ENCODE measurements at places on chromosomes 16 and 17.

DNA sequence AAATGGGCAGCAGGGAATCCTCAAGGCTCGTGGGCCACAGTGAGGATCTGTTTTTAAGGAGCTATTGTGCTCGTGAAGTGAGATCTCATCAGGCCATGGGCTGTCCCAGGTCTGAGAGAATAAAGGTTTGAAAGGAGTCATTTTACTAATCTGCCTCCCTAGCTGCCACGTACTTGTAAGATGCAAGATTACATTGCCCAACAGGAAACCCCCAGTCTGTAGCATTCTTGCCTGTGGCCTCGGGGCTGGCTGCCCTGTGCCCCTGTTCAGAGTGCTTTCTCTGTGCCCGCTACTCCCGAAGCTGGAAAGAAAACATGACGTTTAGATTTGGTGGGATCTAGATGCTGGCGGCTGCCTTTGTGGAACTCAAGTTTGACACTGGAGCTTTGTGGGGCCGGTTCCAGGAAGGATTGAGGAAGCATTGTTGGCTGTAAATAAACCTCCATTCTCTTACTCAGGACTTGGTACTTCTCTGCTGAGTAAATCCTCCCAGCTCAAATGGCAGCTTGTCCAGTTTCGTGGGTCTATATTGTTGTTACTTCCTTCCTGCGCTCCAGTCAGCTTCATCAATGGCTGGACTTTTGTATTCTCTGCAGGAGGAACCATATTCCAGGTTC, 21.2 kb downstream of the SAP30BP start:
- DNase-seq = no peak

DNA sequence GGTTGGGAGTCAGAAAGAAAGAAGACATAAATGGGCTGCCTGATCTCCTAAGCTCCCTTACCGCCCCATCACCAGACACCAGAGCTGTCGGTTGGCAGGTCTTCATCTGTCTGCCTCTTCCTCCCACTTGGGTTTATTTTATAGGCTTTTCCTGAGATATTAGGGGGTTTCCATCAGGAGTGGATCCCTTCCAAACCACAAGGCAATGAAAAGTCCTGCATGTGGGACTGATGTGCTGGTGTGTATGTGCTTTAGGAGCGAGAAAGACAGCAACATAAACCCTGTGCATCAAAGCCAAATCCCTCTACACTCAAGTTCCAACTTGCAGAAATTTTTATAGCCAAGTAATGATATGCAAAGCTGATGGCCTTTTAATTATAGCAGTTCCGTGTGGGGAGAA, 389.5 kb downstream of the SLC39A11 start:
- no peak for DNase-seq

DNA sequence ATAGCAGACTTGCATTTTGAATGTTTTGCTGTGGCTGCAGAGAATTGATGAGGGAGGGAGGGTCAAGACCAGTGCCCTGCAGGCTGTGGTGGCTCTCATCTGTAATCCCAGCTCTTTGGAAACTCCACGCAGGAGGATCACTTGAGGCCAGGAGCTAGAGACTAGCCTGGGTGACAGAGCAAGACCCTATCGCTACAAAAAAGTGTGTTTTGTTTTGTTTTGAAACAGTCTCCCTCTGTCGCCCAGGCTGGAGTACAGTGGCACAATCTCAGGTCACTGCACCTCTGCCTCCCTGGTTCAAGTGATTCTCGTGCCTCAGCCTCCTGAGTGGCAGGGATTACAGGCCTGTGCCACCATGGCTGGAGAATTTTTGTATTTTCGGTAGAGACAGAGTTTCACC, 1.9 kb upstream of the UBE2G1 start:
- DNase-seq = no peak

DNA sequence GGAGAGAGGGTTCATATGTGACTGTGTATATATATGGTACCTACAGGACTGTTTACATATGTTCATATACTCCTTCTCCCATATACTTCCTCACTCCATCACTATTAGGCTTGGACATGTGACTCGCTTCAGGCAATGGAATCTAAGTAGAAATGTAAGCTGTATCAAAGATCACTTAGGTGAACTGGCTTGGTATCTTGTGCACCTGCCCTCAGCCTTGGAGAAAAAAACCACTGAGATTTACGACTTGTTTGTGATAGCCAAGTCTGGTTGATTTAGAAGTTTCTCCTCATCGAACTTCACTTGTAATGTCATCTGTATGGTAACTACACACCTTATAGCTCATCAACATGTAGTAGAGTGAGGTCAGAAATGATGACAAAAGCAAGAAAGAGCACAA, 59.9 kb downstream of the FBXL20 start:
- DNase-seq = no peak

GRCh38 chr17:32259586-32259985, 6.0 kb upstream of the RHBDL3 start:
- DNase-seq = no peak

- DNase-seq = no peak
Observed at GRCh38 chr17:40664582-40665333, at the start of gene KRT222. Gene KRT222, minus strand, starts transcription at chr17:40665177. Its CDS starts 78 bp downstream, at chr17:40665099.

DNA sequence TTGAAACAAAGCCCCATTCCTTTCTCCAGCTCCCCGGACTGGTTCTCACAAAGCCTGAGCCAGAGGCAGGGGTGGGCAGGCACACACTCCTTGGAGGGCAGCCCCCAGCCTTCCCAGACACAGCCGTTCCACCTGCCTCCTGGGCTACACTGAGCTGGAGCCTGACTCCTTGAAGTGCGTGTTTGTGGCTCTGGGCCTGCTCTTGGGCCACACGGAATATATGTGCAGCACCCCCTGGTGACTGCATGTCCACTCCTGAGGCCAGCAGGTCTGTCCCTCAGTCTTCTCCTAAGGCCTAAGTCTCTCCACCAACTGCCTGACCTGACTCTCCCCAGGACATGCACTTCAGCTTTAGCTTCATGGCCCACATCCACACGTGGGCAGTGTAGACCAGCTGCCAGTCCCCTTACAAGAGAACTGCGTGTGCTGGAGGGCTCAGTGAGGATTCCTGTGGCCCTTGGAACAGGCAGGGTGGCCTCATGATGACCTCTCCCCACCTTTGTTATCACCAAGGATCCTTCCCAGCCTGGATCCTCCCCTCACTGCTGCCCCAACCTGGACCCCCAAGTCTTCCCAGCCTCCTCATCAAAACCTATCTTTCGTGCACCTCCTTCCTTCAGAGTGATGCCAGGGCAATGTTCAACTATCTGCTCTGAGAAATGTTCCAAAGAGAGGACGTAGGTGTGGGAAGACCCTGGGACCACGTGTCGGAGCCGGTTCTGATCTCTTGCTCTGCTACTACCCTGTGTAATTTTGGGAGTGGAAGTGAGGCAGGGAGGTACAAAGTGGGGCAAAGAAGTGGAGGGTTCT, 12.4 kb upstream of the SLC6A2 start:
- no peak for DNase-seq

DNA sequence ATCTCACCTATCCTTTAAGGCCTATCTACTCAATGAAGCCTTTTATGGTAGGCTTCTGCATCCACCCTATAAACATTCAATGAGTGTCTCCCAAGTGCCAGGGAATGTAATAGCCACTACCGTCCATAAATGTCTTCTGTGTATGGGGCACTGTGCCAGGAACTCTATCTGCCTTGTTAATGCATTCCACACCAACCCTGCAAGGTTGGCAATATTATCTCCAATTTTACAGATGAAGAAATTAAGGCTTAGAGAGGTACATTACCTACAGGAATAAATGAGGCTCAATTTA, 20.0 kb downstream of the MAP3K14 start:
- DNase-seq = no peak

- DNase-seq = no peak
Observed at GRCh38 chr16:27052007-27052406, 14.7 kb upstream of the C16orf82 start.

- no peak for DNase-seq
Observed at GRCh38 chr17:16407911-16408588, 7.3 kb upstream of the TRPV2 start.

- DNase-seq = no peak
Observed at GRCh38 chr16:27699540-27699939, 149.6 kb downstream of the KATNIP start.

GRCh38 chr17:45808845-45809244, 24.7 kb downstream of the CRHR1 start:
- no peak for DNase-seq

- DNase-seq = no peak
Observed at GRCh38 chr17:49005140-49005539, 8.0 kb downstream of the IGF2BP1 start.

GRCh38 chr17:76388966-76389888, 4.8 kb downstream of the SPHK1 start:
- DNase-seq = no peak

DNA sequence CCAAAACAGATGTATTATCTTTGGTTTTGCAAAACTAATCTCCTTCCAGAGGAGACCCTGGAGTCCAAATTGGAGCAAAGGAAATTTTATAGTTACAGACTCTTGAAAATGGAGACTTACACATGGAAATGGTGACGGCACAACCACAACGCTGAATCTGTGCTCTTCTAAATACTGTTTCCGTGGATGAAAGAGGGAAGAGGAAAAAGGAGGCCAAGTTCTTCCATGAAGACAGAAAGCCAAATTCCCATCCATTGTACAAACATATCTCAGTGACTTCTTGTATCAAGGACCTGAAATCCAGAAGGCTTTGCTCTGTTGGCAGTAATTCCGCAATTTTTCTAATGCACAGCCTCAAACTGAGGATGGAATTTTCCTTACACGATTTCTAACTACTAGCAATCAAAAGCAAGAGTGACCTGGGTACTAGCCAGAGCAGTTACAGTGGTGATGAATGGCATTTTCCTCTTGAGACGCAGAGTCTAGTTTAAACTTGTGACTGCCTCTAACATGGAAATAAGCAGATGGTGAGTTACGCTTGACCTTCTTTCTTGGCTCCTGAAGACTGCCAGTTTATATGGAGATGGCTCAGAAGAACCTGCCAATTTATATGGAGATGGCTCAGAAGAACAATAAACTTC, 38.5 kb downstream of the VPS53 start:
- DNase-seq = no peak

GRCh38 chr16:65070831-65071432, 50.9 kb downstream of the CDH11 start:
- DNase-seq = no peak

DNA sequence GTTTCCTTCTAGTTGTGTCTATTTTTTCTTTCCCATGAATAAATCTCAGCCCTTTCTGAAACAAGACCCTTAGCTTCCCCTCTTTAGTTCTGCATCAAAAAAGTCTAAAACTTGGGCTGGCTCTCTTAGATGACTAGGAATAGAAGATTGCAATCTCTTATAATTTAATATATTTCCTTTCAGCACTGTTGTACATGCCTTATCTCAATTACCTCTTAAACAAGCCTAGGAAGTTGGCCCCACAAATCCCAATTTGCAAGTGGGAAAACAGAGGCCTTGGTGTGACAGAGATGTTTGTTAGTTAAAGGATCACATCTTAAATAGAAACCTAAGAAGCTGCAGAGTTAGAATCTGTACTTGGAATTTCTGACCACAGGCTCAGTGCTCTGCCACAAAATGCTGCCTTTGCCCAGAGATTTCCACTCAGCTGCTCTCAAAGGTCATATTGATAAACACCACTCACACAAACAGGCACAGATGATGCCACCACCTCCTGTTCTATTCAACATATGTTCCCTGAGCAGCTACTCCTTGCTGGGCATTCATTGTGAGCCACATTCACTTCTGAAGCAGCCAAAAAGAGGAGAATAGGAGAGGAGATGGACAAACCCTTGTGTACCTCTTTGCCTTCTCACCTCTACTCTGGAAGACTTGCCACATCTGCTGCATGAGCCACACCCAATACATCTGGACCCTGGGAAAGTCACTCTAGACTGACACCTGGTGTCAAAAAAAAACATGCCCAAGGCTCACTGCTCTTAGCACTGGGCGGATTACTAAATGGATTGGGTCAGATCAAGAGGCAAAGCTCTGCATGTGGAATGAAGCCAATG, 5.5 kb downstream of the CCDC182 start:
- no peak for DNase-seq

GRCh38 chr16:518858-519257, 8.7 kb upstream of the CAPN15 start:
- no peak for DNase-seq

DNA sequence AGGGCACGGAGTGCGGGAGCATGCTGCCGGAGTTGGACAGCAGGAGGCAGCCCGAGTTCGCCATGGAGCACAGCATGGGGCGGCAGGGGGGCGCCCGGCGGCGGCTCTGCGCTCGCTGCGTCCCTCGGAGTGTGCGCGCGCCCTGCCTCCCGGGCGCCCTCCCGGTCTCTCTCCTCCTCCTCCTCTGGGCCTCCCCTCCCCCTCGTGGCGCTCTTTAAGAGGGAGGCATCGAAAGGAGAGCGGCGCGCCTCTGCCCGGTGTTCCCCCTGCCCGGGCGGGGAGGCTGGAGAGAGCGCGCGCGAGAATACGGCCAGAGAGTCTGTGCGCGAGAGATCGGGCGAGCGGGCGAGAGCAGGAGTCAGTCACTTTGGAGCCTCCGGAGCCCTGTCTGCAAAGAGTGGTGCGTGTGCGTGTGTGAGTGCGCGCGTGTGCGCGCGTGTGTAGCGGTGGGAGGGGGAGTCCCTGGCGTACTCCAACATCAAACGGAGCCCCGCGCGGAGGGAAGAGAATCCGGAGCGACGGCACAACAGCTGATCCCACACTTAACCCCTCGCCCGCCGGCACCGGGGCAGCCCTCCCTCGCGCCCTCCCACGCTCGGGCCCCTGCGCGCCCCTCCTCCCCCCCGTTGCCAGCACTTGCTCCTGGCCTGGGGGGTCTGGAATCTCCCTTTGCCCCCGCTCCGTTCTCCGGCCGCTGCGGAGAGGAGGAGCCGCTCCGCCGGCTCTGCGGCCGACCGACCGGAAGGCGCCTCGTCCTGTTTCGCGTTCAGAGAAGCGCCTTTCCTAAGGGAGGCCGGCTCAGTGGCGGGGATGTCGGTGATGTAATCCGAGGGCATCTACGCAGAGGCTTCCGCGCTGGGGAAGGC, 108.9 kb downstream of the ENGASE start:
- no peak for DNase-seq

GRCh38 chr17:61097781-61098180, 301.9 kb upstream of the TBX2 start:
- DNase-seq = no peak

GRCh38 chr17:75637143-75637538, 3.9 kb downstream of the SMIM5 start:
- no peak for DNase-seq

- no peak for DNase-seq
Observed at GRCh38 chr17:73987845-73988509, 215.5 kb upstream of the RPL38 start.

GRCh38 chr17:73564843-73565242, 79.4 kb downstream of the SDK2 start:
- no peak for DNase-seq

GRCh38 chr16:78902321-78902720, 698.2 kb downstream of the MAF start:
- no peak for DNase-seq

GRCh38 chr17:27906226-27906580, 13.0 kb upstream of the LYRM9 start:
- no peak for DNase-seq

DNA sequence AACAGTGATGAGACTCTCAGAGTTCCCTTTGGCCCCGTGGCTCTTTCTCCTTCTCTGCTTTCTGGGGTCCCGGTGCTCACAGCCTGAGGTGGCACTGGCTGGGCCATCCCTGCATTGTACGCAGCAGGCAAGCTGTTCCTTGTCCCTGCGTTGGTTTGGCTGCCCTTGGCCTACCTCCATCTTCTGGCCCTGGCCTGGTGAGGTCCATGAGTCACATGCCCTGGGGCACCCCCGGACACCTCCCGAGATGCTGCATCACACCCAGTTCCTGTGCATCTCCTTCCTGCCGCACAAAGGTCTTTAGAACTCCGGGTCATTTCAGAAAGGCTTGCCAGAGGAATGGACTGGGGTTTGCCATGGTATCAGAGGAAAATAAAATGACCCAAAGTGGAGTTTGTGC, 9.5 kb downstream of the SULT1A2 start:
- no peak for DNase-seq

- no peak for DNase-seq
Observed at GRCh38 chr17:42142371-42142896, 12.4 kb downstream of the RAB5C start.

Data from T-helper 9 cell (primary cell).